Right hindlimb (tissue), 1 donor: ENCODE measurements at places on chromosomes 2 and 18.

GRCh38 chr2:231190531-231191197 lies 7.8 kb upstream of the ARMC9 start:
- DNase-seq, result peak; percentile 68

- no peak for DNase-seq
These were observed 45.4 kb downstream of the CHN1 start for GRCh38 chr2:174959787-174960186.

DNA sequence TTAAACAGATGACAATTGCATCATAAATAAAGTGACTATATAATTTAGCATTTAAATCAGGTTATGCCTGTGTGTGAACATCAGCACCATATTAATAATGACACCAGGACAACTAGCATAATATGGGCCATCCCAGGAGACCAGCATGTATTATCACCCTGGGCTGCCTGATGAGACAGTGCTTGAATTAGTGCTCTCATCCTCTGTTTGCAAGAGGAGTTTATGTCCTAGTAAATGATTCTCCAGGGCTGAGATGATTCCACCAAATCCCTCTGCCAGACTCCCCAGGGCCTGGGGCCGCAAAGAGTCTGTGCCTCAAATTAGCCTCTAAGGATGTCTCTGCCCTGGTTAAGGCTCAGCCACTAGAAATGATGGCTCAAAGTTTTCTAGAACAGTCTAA lies 97.7 kb downstream of the SGPP2 start:
- DNase-seq, result no peak

- DNase-seq, result no peak
These were observed 27.7 kb upstream of the SEMA4C start for GRCh38 chr2:96897491-96898134.

DNA sequence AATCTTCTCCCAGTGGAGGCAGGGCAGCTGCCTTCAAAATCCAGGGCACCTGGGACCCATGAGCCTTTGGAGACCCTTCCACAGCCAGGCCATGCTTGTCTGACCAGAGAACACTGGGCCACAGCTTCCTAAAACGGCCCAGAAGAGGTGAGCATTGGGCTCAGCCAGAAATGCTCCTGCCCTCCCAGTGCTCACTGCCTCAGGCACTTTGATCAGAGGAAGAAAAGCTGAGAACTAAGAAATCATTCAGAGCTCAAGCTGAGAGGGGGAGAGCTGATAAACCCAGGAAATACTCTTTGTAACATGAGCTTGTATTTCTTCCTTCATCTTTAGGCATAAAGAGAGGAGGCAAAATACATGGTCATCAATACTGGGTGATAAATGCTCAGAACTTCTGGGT lies 365.5 kb upstream of the KLHL29 start:
- DNase-seq, result no peak

GRCh38 chr2:191933307-191934105 lies 86.6 kb upstream of the CAVIN2 start:
- DNase-seq, result no peak

DNA sequence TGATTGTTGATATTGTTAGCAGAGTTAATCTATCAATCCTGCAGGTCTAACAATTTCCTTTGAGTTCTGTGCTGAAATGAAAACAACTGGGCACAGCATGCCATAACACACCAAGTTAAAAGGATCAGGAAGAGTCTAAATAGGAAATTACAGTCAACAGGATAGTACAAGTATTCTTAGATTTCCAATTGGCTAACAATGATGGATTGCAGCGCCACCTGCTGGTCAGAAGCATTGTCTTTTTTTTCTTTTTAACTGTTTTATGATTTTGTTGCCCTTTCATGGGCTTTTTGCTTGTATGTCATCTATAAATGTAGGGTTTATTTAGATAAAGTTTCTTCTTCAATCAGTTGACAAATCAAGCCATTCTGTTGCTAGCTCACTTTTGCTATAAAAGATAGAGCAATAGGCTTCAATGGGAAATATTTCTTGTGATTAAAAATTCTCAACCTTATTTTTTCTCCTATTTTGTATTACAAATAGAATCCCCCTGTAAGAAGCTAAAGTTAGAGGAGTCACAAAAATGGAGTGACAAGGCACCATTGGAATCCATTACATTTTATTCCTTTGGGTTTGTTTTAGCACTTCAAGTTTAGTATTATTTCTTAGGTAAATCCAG lies 40.8 kb upstream of the RPRM start:
- peak; percentile 41 for DNase-seq

DNA sequence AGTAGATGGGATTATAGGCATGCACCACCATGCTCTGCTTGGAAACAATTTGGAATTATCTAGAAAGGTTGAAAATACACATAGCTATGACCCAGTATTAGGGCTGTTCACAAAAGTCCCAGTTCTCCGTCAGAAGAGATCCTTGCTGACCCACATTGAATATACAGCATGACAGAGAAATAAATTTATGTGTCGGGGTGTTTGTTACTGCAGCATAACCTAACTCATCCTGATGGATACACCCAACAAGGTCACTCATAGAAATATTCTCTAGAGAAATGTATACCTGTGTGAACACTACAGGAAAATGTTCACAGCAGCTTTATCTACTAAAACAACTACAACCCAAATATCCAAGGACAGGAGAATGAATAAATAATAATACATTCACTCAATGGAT lies 9.0 kb downstream of the TBC1D8 start:
- no peak for DNase-seq

- DNase-seq, result no peak
These were observed 26.4 kb upstream of the TDRD15 start for GRCh38 chr2:21097331-21097730.
